ENCODE measurements at places on chromosomes 5 and 9. TPM values are rescaled to one million over a fixed set of nuclear protein-coding genes. Genes with fewer than 3 reads are reported as not detected.

DNA sequence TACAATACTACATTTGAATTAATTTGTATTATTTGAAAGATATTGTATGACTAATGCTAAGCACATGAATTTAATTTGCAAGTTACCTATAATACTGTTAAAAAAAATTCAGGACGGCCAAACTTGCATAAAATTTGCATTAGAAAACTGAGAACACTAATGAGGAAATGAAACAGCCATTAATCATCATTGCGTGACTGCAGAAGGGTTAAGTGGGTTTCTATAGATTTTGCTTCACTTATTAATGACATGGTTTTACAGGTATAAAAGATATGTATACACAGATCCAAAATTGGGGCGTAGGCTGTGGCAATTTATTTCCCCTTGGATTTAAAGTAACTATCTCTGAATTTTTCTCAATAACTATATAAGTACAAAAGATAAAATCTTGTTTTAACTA, 882.6 kb downstream of the PTPRD start:
- DNase-seq: no peak

- no peak for DNase-seq
These were observed 36.3 kb upstream of the IL13 start for GRCh38 chr5:132621699-132622098.

DNA sequence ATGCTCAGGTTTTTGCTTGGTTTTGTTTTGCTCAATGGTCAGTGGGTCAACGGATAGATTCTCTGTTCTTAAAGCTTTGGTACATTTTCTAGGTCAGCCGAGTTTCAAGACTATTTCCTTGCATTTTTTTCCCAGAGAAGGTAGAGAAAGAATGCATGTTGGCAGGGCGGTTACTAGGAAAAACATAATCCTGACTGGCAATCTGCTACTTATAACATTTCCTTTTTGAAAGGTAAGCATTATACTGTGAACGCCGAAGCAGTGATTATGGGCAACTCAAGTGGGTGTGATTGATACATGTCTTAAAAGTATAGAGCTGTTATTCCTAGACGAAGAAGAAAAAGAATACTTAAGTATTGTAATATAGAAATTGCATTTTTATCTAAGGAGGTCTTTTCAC, 273.2 kb downstream of the MAST4 start:
- no peak for DNase-seq

Gene SYK
- total RNA-seq: 6.1 TPM

Gene SPINK1
- total RNA-seq: not detected

Gene BASP1
- total RNA-seq: 113 TPM

Gene SOX30
- 0.22 TPM for total RNA-seq

Gene GRM6
- 0.06 TPM for total RNA-seq
